ENCODE measurements at places on chromosomes 6 and 20.

DNA sequence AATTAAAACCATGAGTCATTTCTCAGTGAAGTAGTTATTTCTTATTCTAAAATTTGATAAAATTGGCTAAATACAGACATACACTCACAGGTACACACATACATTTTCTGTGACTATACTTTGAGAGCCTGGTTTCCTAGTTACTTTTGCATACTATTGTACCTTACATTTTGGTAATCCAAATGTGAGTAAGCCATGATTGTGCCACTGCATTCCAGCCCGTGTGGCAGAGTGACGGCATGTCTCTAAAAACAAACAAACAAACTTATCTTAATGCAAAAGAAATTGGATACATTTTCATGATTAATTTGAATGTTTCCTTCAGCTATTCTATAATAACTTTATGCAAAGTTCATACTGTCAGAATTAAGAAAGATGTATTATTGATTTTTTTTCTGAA is 628.8 kb downstream of the GRIK2 start:
- DNase-seq = no peak

DNA sequence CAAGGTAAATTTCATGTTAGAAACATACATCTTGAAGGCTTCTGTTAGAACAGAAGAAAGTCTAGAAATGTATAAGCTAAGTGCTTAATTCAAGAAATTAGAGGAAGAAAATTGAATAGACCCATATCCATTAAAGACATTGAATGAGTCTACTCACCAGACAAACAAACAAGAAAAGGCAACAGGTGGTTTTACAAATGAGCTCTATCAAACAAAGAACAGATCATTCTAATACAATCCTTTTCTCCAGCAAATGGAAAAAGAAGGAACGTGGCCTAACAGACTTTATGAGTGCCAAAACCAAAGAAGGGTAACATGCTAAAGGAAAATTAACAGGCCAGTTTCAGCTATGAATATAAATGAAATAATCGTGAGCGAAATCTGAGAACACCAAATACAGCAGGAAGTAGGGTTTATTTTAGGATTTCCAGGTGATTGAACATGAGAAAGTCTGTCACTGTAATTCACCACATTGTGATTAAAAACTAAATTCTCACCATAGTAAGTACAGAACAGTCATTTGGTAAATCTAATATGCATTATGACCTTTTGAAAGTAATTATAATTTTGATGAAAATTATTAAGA is 22.6 kb downstream of the MTHFD1L start:
- DNase-seq = no peak

DNA sequence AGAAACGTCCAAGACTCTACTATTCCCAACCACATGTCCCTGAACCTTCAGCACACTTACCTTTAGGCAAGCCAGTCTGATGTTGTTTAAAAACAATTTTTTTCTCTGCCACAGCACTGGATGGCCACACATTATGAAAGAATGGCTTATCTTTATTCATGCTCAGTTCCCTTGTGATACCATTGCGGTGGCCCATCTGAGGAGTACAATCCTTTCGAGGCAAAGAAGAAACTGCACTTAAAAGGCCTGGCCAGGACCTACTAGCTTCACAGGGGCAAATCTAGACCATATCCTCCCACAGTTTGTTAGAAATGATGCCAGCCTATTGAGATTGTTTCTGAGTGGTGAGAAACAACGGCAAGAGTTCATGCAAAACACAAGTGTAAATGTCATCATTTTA is 88.4 kb upstream of the PLEKHG1 start:
- no peak for DNase-seq

- no peak for DNase-seq
Measured at GRCh38 chr6:62175195-62175594, 110.8 kb downstream of the KHDRBS2 start.

- DNase-seq = no peak
Measured at GRCh38 chr6:28005975-28006374, 48.9 kb downstream of the OR2B6 start.

DNA sequence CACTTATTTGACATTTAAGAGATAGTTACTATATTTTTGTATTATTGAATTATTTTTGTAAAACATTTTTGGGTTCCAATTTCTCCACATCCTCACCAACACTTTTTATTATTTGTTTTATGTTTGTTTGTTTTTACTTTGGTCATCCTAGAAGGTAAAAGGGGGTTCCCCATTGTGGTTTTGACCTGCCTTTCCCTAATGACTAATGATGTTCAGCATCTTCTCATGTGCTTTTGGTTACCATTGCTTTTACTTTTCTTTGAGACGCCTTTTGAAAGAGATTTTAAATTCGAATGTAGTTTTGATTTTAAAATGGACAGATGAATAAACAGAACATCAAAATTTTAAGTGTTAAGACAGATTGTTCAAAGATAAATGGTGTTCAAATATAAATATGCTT is 46.9 kb downstream of the AK9 start:
- DNase-seq = no peak

DNA sequence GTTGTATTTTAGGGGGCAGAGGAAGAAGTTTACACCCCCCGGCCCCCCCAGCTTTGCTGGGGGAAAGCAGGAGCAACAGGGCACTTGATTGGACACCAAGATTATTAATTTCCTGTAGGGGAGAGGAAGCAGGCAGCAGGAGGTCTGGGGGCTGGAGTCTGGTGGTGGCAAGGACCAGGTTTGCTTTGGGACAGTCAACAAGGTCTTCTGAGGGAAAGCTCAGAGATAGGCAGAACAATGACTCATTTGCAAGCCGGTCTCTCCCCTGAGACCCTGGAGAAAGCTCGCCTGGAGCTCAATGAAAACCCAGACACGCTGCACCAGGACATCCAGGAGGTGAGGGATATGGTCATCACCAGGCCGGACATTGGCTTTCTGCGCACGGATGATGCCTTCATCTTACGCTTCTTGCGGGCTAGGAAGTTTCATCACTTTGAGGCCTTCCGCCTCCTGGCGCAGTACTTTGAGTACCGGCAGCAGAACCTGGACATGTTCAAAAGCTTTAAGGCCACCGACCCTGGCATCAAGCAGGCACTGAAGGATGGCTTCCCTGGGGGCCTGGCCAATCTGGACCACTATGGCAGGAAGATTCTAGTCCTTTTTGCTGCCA is 1.6 kb downstream of the CLVS2 start:
- no peak for DNase-seq

DNA sequence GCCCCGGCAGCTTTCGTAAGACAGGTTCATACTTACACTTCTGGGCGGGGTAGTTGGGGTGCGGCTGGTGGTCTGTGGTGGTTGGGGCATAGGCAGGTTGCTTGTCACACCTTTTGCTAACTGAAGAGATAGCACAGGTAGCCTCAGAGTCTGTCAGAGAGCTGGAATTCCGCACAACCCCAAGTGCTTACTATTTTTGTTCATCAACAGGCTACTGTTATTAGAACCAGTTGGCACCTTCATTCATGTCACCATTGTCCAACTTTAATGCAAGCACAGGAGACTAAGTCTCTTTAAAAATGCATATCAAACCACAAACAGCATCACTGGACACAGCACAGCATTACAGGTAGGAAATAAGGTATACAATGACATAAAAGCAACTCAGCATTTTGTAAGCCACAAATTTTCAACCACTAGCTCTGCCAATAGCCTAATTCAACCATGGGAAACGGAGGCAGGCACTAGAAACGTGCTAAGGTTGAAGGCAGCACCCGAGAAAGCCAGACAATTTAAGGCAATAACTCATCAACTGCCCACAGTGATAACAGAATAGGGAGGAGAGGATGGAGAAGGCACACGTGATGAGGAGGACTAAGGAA is 143.8 kb downstream of the ZMYND8 start:
- no peak for DNase-seq

DNA sequence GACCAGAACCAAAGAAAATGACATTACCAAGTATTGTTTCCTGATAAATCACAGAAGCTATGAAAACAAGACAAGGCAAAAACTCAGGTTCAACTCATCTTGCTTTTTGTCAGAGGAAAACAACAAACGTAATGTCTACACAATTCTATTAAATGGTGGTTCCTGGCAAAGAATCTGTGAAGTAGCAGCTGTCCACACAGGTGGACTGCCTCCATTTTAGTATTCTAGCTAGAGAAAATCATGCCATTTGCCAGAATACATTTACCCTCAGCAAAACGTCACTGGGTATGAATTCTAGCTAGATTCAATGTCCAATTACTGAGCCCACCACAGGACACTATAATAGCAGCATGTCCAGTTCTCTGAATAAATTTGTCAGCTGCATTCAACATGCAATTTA is 125.4 kb downstream of the ADGRB3 start:
- no peak for DNase-seq

- DNase-seq = no peak
Measured at GRCh38 chr20:19141998-19142397, 70.4 kb upstream of the SLC24A3 start.

DNA sequence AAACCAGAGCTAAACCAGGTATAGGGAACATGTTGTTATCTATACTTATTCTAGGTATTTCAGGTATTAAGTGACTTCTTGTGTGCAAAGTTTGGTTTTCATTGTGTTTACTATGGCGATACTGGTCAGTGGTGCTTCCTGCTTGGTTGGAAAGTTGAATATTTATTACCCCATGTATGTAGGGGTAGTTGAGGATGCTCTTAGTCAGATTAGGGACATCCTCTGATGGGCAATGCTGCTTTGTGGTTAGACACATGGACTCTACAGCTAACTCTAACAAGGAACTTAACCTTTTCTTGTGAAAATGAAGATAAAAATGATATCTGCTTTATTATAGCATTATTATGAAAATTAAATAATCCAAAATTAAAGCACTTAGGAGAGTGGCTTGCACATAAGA is 44.1 kb upstream of the ENPP1 start:
- DNase-seq = no peak

- peak; percentile 54 for DNase-seq
Measured at GRCh38 chr20:32477594-32478512, 107.3 kb downstream of the NOL4L start.

DNA sequence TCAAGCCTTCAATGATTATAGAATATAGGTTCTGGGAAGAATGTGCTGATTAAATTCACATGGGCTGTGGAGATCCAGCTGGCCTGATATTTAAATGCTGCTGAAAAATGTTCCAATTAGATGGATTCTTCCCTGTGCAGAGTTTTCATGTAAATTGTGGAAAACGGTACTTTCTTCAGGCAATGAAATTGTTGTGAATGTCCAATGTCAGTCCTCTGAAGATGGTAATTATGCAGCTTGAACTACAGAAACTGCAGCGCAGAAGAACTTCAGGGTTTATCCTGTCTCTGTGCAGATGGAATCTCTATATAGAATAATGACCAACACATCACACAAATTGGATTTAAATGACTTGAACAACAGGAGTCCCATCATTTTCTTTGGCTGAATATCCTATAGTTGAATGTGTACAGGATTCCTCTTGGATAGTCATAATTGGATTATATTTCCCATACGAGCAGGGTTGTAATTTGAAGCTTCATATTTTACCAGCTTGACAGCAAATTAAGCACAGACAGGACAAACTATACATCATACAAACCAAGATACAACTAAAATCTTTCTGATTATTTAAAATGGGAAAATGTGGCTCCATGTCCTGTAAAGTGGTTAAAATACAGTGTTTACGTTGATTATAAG is 82.3 kb downstream of the CAP2 start:
- no peak for DNase-seq

GRCh38 chr20:9280666-9281065 is 211.8 kb downstream of the PLCB4 start:
- no peak for DNase-seq

DNA sequence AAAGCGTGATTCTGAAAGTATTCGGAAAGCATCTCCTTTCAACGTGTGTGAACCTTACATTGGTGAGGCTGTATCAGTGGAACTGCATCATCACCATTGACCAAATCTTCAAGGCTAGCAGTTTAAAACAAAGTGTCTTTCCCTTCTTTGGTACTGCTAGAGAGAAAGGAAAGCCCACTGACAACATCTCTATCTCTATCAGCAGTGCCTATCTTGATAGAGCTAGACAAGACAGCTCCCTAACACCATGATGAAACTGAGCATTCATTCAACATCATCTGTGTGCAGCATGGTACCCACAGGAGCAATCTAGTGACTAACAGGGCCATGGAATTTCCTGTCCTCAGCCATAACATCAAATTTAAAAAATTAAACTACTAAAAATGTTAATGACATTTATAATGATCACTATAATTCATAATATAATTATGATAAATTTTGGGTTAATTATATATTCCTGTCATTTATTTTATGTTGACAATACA is 31.5 kb upstream of the EDN1 start:
- no peak for DNase-seq

DNA sequence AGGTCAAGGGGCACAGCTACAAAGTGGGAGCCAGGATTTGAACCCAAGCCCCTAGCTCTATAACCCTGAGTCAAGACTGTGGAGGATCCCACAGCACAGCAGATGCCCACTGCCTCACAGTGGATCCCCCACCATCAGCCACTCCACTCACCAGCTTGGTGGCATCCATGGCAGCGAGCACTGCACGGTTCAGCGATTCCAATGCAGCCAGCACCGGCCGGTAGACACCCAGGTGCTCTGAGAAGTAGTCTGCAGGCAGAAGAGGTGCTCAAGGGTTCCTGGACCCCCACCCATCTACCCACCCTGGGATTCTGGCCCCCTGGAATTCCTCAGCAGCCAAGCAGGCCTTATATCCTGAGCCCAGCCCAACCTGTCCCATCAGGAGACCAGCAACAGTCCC is 2.5 kb downstream of the ACTL10 start:
- peak; percentile 16 for DNase-seq

GRCh38 chr6:2900221-2900807 is 2.8 kb downstream of the SERPINB9 start:
- no peak for DNase-seq

DNA sequence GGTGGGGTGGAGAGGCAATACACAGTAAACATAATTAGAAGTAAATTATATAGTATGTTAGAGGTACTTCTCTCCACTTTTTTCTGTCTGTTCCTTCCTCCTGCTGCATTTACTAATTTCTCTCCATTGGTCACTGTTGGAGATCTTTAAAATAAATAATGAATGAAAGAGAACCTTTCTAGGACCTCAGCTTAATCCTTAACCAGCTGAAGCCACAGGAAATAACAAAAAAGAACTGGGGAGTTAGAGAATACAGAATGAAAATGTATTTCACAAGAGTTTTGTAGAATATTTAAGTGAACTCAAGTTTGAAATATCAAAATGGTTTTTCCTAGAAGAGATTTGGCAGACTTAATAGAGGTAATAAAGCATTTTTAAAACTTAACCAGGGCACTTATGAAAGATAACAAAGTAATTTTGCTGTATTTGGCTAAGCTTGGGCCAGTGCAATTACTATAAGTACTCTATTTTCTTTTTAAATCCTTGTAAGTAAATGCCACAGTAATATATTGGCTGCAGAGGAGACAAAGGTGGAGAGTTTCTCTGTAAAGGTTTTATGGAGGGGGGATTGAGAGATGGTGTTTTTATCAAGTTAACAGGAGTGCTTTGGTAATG is 405.0 kb downstream of the CDKAL1 start:
- DNase-seq = no peak

GRCh38 chr6:10742251-10742650 is 5.4 kb upstream of the TMEM14B start:
- no peak for DNase-seq

DNA sequence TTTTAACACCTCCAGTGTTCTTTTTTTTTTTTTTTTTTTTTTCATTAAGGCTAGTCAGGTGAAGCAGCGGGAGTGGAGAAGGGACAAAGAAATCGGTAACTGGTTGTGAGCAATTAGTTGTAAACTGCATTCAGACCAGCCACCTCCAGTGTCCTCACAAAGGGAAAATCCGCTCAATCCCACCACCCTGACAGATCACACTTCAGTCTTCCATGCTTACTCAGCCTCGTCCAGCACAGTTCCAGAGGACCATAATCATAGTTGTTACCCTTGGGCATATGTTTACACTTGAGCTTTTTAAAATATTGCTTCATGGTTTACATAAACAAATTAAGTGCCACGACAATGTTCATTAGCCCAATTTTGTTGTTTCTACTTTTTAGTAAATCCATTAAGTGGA is 10.2 kb downstream of the DYNLRB1 start:
- no peak for DNase-seq

Measured in femur (tissue), 1 donor.